GM20000 (cell line): ENCODE measurements at places on chromosomes 4 and X.

- no peak for DNase-seq
Observed at GRCh38 chrX:3428792-3429191, 82.3 kb upstream of the MXRA5 start.

GRCh38 chrX:15855568-15856221, 1.1 kb upstream of the AP1S2 start:
- no peak for DNase-seq

DNA sequence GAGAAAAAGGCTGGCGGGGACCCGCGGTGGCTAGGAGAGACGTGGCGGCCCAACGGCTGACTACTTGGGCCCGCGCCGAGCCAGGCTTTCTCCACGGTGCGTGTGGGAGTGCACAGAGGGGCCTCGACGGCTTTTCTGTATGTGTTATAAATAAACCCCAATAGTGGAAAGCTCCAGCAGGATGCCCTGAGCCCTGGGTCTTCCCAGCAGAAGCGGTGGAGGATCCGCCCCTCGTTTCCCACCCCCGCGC, 268 bp upstream of the PRRG1 start:
- no peak for DNase-seq

- DNase-seq = no peak
Observed at GRCh38 chr4:104302731-104303130, 192.0 kb downstream of the CXXC4 start.

DNA sequence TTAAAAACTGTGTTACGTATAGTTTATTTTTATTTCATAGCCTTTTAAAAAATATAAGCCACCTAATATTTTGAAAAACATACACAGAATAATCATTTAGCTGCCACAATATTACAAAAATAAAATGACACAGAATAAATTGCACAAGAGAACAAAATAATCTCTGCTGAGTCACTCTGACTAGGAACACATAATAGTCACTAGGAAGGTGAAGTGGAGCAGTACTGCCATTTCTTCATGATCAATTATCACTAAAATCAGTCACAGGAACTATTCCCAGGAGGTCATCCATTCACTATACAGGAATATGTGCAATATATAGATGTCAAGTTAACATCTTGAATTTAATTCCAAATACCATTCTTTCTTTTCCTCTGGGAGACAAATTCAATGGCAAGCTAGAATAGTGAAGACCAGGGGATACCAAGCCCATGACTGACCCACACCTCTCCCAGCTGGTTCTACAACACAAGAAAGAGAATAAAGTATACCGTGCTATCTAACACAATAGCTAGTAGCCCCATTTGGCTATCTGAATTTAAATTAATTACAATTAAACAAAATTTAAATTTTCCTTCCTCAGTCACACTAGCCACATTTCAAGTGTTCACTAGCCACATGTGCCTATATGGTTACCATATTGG, 5.9 kb downstream of the SMIM43 start:
- no peak for DNase-seq

- no peak for DNase-seq
Observed at GRCh38 chr4:89682808-89683207, 154.2 kb downstream of the SNCA start.

DNA sequence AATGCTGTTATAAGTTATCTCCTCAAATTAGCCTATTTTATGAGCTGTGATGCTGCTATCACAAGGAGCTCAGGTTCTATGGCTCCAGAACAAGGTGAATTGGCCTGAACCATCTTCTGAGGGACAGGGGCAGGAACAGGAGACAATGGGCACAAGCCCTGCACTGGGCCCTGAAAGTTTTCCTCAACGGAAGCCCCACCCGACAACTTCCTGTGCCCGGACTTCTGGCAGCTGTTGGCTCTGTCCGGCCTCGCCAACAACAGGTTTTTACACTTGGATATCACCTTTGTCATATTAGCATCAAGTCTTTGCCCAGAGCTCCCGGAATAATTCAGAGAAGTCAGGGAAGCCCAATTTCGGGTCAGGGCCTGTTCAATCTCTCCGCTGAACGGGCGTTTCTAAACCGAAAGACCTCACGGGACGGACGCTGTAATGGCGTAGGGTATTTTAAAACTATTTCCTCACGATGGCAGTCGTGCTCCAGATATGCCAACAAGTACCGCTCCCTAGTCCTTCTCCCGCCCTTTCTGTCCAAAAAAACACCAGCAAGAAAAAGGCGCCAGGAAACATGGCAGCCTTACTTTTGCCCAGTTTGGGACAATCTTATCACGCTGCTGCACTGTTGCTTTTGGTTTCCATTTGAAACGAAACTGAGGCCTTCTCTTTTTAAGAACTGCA, 201.0 kb upstream of the STK26 start:
- no peak for DNase-seq

GRCh38 chr4:114161809-114162208, 182.4 kb upstream of the ARSJ start:
- DNase-seq = no peak

- DNase-seq = no peak
Observed at GRCh38 chr4:171717231-171717741, 95.9 kb upstream of the GALNTL6 start.

DNA sequence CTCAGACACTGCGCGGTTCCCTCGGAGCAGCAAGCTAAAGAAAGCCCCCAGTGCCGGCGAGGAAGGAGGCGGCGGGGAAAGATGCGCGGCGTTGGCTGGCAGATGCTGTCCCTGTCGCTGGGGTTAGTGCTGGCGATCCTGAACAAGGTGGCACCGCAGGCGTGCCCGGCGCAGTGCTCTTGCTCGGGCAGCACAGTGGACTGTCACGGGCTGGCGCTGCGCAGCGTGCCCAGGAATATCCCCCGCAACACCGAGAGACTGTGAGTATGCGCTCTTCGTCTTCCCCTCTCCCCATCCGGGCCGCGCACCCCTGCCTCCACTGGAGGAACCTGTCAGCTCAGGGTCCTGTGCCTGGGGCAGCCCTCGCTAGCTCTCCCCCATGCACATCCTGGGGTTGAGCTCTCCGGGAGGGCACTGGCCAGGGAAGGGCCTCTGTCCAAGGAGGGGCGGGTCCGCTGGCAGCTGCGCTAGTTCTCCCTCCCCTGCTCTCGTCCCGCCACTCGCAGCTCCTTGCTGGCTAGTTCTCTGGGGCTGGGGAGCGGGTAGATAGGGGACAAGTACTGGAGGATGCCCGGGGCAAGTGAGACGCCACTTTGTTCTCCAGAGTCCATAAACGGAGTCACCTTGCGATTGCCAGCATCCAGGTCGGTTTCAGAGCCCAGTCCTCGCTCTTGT, 2.2 kb downstream of the SLIT2 start:
- DNase-seq = peak; percentile 30

- DNase-seq = no peak
Observed at GRCh38 chrX:113287761-113288160, 447.1 kb upstream of the AMOT start.

DNA sequence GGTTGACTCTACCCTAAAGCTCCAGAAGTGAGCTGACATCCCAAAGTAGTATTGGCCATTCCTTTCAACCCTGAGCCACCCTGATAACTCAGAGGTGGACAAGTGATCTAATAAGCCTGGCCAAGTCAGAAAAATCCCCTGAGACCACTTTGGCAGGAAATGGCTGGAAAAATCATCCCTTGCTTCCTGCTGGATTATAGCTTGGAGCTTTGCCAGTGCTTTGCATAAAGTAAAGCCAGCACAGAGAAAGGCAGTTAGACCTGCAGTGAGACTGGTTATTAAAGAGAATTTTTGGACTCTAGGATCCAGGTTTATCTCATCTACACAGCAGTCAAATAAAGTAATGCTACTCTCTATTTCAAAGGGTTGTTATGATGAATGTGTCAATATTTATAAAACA, 6.4 kb downstream of the CXCL3 start:
- DNase-seq = no peak

DNA sequence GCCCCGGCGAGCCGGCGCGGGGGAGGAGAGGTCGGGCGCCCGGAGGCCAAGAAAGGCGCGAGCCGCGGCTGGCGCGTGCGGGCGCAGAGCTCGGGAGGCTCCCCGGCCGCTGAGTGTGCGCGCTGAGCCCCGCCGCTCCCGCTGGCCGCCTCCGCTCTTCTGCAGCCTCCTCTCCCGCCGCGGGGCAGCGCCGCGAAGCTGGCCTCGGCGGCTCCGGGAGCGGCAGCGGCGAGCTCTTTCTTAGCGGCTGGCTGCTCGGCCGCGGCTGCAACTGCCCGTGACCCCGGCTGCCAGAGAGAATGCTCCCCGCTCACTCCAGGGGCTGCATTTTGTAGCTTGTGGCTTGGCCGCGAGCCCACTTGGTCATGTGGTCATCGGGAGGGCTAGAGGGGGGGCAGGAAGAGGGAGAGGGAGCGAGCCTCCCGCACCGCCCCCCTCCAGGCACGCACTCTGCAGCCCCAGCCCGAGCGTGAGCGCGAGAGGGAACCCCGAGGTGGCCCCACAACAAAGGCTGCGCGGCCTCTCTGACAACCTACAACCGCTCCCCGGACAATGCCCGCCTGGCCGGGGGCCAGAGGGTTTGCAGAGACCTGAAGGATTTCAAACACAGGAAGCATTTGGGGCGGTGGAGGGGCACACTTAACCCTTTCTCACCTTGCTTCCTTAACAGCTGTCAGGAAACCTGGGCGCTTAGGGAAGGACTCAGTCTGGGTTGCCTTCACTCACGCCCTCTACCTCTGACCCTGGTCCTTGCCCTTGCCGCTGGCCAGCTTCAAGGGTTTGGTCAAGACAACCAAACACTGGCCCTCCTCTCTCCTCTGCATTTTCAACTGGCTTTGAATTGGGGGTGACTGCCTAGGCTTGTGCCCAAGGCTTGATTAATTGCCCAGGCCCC, at the start of gene APLN:
APLN (minus strand) TSS at position 305 of the 895 bp plus-strand sequence. CDS start 326 bp downstream, outside the sequence.
- peak; percentile 33 for DNase-seq

- no peak for DNase-seq
Observed at GRCh38 chr4:166282081-166282770, 409.2 kb downstream of the TLL1 start.

GRCh38 chrX:71095981-71096759, 519 bp downstream of the FOXO4 start:
- peak; percentile 43 for DNase-seq

- no peak for DNase-seq
Observed at GRCh38 chr4:96227515-96227914, 387.6 kb downstream of the PDHA2 start.

- no peak for DNase-seq
Observed at GRCh38 chr4:165711912-165712311, 161.1 kb upstream of the TLL1 start.

- peak; percentile 26 for DNase-seq
Observed at GRCh38 chr4:94452476-94453371, 982 bp downstream of the PDLIM5 start.

- peak; percentile 69 for DNase-seq
Observed at GRCh38 chr4:4995103-4995907, 24.0 kb downstream of the CYTL1 start.

GRCh38 chrX:109629310-109629709, 4.3 kb upstream of the KCNE5 start:
- DNase-seq = no peak

GRCh38 chr4:123477711-123478209, 81.2 kb downstream of the SPRY1 start:
- no peak for DNase-seq

- no peak for DNase-seq
Observed at GRCh38 chrX:44456685-44457084, 86.0 kb downstream of the FUNDC1 start.

DNA sequence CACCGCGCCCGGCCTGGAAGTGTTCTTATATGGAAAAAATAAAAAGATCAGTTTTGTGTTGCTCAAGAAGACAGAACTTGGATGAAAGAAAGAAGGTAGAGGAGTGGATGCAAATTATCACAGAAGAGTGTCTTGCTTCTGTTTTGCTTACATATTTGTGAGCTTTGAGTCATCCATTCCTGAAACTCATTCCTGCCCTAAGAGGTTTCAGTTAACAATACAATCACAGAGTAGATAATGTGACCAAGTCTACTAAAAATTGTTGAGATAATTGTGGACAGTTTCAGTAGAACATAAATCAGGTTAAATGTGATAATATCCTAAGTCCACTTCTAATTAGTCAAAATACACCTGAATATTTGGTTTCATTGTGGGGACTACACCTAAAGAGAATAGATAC, 26.4 kb upstream of the LRCH2 start:
- DNase-seq = no peak

DNA sequence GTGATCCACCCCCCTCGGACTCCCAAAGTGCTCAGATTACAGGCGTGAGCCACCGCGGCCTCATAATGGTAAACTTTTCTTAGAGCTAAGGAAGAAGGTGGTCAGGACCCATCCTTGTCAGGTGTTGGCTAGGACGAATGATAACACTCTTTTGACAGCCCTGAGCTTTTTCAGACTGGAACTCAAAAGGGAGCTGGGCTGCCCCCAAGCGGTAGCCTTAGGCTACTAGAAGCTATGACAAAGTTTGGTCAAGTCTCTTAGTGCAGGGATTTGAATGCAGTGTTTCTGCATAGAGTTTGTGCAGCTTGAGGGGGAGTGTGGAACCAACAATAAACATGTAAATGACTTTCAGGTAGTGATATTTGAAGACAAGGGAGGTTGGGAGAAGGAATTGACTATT, 11.8 kb upstream of the HSD17B10 start:
- no peak for DNase-seq

DNA sequence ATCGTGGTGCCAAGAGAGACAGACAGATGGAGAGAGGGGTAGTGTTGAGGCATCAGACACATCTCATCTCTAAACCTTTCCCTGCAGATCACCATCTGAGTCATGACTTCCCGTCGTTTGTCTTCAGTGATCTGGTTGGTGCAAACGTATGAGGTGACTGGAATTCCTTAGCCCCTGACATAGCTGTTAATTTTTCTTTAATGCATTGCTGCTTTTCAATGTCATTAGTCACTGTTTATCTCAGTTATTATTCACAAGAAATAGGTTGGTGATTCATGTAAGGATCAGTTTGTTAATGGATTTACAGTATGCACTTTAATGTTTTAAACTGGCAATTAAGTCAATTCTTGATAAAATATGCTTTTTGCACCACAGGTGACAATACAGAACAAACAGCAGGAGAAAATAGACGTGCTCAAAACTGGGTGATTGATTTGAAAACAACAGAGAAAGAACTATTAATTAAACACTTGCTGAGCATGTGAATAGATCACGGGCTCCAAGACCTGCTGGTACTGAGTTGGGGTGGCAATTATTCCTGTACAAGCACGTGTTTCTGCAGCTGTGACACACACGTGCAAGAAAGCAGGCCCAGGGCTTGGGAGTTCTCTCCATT, 1.3 kb upstream of the TMEM154 start:
- DNase-seq = no peak

GRCh38 chr4:3658530-3658913, 107.7 kb upstream of the ADRA2C start:
- DNase-seq = no peak

DNA sequence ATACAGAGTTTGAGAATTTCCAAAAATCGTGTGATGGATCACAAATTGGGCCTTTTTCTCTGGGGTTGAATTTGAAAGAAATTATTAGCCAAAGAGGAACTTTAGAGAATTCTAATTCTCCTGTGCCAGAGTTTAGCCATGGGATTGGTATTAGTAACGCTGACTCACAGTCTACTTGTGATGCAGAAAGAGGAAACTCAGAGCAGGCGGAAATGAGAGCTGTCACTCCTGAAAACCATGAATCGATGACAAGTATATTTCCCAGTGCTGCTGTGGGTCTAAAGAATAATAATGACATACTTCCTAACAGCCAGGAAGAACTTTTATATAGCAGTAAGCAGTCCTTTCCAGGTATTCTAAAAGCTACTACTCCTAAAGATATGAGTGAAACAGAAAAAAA, 64.9 kb downstream of the N4BP2 start:
- DNase-seq = no peak
